ENCODE measurements at places on chromosomes 4 and X.

DNA sequence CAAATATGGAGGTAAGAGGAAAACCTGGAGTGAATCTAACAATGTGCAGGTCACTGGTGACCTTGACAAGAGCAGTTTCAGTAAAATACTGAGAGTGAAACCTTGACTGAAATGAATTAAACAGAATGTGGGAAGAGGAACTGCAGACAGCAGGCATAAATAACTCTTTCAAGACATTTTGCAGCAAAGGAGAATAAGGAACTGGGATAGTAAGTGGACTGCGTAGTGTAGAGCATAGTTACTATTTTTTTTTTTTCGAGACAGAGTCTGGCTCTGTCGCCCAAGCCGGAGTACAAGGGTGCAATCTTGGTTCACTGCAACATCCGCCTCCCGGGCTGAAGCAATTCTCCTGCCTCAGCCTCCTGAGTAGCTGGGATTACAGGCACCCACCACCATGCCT is 24.0 kb downstream of the RBMX start:
- no peak overlapping the region for H3K4me3 ChIP-seq
- DNase-seq = no peak
- peak overlapping the region; percentile 34 for H3K27ac ChIP-seq
- peaks cover 1% of the 10 kb centered on the region for H3K27me3 ChIP-seq

DNA sequence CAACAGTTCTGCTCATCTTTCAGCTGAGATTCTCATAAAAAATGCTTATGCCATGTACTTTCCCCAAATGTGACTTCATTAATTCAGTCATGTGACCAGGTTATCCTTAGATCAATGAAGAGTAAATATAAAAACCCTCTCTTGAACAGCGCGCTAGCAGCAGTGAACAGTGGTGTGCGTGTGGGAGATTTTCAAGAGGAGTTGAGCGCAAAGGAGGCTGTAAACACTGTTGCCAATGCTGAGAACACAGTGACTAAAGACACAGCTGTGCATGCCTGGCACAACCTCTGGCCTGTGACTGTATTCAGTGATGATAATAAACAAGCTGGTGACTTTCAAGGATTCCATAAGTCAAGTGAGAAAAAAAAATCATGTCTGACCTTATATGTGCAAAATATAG is 25.1 kb downstream of the MSX1 start:
- no peaks in the 10 kb centered on the region for H3K4me1 ChIP-seq
- H3K27me3 ChIP-seq = peaks cover 28% of the 10 kb centered on the region
- H3K4me3 ChIP-seq = no peak overlapping the region
- H3K36me3 ChIP-seq = no peaks in the 10 kb centered on the region
- no peak for DNase-seq

DNA sequence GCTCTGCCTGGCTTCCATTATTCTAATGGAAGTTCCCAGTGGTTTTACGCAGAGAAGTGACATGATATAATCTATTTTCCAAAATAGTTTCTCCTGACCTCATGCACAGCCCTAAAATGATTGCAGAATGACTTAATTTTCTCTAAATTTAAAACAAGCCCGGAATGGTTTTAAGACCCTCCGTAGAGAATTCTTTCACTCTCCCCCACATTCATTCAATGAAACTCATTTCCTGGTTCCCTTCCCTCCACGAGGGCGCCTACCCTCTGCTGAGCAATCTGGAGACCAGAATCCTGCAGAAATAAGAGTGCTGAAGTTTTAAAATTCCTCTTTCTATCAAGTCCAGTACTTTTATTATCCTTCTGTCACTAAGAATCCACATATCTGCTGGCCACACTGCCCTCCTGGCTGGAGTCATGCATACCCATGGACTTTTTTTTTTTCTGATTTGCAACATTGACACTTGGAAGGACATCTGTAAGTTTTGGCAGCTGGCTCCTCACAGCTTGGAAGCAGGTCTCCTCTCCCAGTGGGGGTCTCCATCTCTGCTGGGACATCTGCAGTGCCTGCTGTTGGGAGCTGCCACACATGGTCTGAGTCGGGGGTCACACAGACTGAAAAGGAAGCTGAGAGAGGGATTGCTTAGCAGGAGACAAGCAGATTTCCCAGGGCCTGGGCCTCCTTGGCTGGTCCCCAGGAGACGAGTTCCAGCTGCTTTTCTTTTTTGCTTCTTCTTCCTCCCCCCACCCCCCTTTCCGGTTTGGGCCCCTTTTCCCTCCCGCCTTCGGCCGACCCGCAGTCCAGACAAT is 86.1 kb downstream of the SOWAHB start:
- H3K27ac ChIP-seq = no peak overlapping the region
- no peak overlapping the region for H3K4me3 ChIP-seq
- no peak for DNase-seq
- no peaks in the 10 kb centered on the region for H3K4me1 ChIP-seq

DNA sequence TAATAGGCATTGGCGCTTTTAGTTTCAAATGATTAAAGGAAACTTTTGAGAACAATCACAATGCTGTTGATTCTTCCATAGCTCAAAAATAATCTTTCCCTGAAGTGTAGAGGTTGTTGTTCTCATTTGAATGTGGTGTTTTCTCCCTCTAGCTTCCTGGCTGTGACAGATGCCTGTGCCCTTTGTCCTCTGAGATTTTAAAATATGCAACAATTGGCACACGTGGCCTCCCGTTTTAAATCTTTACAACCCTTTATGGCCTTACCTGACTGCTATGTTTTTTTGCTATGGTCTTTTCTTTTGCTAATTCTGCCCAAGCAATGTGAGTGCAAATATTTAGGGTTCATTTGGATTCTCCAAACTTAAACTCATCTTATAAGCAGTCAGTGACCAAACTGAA is 22.9 kb upstream of the CASK start:
- H3K27me3 ChIP-seq = peaks cover 29% of the 10 kb centered on the region
- H3K4me1 ChIP-seq = peaks cover 10% of the 10 kb centered on the region
- DNase-seq = no peak
- no peak overlapping the region for H3K27ac ChIP-seq
- H3K36me3 ChIP-seq = no peaks in the 10 kb centered on the region

- H3K4me3 ChIP-seq = no peak overlapping the region
- no peaks in the 10 kb centered on the region for H3K36me3 ChIP-seq
- H3K27ac ChIP-seq = no peak overlapping the region
- peak; percentile 36 for DNase-seq
- H3K27me3 ChIP-seq = no peaks in the 10 kb centered on the region
Measured at GRCh38 chr4:43132010-43132582, 239.6 kb downstream of the GRXCR1 start.

DNA sequence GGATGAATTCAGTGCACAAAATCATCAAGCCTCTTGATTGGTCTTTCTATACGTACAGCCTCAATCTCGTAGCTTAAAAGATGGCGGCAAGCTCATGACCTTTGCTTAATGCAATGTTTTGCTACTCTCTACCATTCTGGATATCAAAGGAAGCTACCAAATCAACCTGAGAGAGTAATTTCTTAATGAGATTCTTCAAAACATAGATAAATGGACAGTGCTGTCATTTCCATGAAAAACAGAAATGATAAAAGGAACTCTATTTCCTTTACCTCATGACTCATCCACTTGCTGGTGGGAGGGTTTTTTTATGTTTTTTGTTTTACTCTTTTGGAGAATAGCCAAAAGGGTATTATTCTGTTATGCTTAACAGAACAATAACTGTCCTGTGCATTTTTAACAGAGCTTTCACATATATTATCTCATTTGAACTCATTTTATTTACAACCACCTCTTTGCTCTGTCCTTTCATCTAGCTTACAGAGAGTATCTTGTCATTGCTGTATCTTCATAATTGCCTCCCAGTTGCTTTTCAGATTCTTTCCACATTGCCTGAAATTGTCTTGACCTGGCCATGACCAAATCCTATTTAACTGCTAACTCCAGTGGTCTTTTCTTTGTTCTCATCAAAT is 138.6 kb upstream of the GPR101 start:
- H3K27ac ChIP-seq = no peak overlapping the region
- DNase-seq = no peak
- no peaks in the 10 kb centered on the region for H3K4me1 ChIP-seq
- peaks cover 47% of the 10 kb centered on the region for H3K27me3 ChIP-seq

- no peaks in the 10 kb centered on the region for H3K27me3 ChIP-seq
- no peak for DNase-seq
- no peak overlapping the region for H3K4me3 ChIP-seq
- H3K36me3 ChIP-seq = peaks cover 5% of the 10 kb centered on the region
- peaks cover 12% of the 10 kb centered on the region for H3K4me1 ChIP-seq
Measured at GRCh38 chr4:39626913-39627312, 11.8 kb downstream of the SMIM14 start.

GRCh38 chr4:68498413-68499007 is 51.2 kb downstream of the TMPRSS11E start:
- no peak overlapping the region for H3K27ac ChIP-seq
- no peaks in the 10 kb centered on the region for H3K27me3 ChIP-seq
- DNase-seq = peak; percentile 48

DNA sequence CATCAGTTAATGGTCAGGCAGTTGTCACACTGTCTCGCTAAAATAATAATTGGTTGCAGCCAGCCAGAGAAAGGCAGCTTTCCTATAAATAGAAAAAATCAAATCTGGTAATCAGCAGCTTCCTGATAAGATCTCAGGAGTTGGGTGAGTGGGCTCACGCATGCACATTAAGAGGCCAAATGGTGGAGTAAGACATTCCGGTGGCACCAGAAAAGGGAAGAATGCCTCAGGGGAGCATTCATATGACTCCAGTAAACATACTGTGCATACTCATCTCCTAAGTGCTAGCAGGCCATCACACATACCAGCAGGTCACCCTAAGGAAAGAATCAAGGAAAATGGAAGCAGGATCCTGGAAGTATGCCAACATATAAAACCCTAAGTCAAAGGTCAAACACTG is 40.1 kb downstream of the UGT2B15 start:
- no peak overlapping the region for H3K4me3 ChIP-seq
- no peaks in the 10 kb centered on the region for H3K36me3 ChIP-seq
- H3K4me1 ChIP-seq = no peaks in the 10 kb centered on the region
- DNase-seq = no peak
- H3K27me3 ChIP-seq = no peaks in the 10 kb centered on the region
- H3K27ac ChIP-seq = no peak overlapping the region

All from activated T-cell treated with anti-CD3 and anti-CD28 coated beads, Interleukin-2, amount 50 U/mL, for 24 hours (primary cell).